ENCODE measurements at places on chromosomes 12 and 14.

DNA sequence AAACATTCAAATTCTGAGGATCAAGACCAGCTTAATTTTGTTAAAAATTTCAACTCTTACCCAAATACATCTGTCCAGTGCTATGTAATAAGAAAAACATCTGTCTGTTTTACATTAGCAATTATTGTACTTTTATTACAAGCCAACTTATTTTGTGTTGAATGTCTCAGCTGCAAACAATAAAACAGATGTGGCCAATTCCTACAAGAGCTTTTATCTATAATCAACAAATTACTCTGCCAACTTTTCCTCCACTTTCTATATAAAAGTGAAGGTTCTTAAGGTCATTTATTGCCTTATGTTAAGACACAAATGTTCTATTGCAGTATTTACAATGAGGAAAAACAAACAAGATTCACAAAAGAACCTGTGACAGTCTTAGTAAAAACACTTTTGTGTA, 72.7 kb downstream of the NOVA1 start:
- no peak for DNase-seq

GRCh38 chr12:53758081-53758729, 6.4 kb upstream of the CISTR start:
- no peak for DNase-seq

GRCh38 chr12:2183556-2184541, 131.1 kb downstream of the CACNA1C start:
- DNase-seq = no peak

- DNase-seq = no peak
These were observed 22.0 kb downstream of the SLC25A29 start for GRCh38 chr14:100283984-100284881.

- DNase-seq = no peak
These were observed 153.9 kb upstream of the RFLNA start for GRCh38 chr12:124140944-124141486.

DNA sequence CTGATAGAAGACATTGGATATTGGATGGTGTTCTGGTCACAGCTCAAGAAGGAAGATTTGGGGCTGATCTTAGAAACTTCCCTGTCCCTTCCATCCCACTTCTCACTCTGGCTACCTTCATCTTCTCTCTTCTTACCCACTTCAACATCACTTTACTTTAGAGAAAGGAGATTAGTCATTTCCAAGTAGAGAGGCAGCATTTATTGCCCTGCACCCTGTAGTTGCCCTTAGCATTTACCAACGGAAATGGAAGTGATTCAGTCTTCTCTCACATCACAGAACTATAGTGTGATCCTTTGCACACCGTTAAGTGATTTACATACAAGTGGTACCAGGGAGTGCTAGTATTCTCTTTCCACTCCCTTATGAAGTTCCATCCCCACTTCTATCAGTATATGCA, 52.4 kb downstream of the PHLDA1 start:
- DNase-seq = peak; percentile 60

GRCh38 chr12:24025153-24025798, 75.8 kb upstream of the SOX5 start:
- DNase-seq = no peak

GRCh38 chr12:116980083-116980482, 69.3 kb downstream of the FBXW8 start:
- no peak for DNase-seq

DNA sequence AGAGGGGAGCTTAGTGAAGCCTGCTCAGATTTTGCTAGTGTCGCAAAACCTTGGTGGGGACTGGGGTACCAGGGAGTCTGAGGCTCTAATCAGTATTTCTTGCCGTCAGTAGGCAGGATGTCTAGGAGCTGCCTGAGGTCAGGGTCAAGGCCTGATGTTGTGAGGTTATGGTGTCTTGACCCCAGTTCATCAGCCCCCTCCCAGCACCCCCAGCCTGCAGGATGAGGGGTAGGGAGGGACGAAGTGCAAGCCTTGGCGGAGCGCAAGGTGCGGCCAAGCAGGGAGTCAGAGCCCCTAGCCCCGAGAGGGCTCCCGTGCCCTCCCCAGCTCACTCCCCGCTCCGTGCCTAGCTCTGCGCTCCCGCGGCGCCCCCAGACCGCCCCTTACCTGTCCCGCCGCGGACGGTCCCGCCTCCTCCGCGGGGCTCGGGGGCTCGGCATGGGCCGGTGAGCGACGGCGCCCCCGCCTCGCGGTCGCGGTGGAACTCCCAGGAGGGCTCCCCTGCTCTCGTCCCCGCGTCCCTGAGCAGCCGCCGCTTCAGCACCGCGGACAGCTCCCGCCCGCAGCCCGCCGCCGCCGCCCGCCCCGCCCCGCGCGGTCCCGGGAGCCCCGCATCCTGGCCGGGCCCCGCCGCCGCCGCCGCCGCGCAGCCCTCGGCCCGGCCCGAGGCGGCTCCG, 347 bp downstream of the SYNDIG1L start:
- peak; percentile 54 for DNase-seq

DNA sequence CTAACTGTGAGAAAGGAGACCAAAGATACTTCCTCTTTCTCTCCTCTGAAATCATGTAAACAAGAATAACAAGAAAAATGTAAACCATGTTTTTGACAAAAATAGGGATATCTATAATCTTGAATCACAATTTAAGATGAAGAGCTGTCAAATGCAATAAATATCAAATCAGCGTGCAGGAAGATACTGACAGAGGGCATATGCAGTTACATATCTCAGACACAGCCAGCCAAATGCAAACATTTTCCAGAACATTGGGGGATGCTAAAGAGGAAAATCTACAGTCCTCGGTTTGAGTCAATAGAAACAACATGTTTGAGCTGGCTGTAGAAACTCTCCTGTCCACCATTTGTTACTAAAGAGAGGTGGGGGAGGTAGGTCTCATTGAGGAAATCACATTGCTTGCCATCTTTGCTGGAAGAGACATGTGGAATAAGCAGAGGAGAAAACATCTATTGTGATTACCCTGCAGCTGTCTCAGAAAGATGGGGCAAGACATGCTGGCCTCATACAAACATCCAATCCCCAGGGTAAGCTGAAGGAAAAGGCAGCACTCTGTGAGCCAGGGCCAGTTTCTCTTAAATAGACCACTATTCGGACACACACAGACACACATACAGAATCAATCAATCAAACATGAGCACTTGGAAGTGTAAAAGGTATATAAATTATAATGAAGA, 43.5 kb downstream of the CNTN1 start:
- DNase-seq = no peak

DNA sequence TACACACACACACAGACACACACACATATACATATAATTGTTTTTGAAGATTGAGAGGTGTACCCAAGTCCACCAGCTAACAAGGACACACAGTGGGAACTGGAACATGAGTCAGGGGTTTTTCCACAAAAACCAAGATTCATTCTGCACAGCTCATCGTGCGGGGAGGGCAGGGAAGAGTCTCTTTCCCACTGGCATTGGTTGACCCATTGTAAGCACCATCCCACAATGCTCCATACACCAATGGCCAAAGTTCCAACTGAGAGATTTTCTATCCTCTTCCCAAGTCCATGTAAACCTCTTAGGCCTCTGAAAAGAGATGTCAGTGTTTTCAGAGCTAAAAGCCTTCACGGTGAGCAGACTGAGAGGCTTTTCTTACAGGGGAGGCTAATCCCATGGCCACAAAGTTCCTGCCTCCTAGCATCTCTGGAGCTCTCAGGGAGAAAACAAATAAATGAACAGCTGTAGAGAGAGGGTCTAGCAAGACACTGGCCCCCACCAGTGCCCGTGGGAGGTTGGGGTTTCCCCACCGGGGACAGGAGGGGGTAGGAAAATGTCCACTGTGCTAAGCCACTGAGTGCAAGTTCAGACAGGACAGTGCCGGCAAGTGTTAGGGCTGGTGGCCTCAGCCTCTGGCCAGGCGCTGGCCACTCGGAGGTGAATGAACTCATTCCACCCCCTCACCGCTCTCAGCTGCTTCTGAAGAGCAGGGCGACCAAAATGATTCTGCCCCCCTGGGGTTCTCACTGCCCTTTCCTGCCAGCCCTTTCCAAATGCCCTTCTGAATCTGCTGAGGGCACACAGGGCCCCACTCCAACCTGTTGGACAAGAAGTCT, 21.5 kb upstream of the TC2N start:
- DNase-seq = no peak

- DNase-seq = peak; percentile 65
These were observed 291.4 kb upstream of the OR4E1 start for GRCh38 chr14:21965042-21965441.

DNA sequence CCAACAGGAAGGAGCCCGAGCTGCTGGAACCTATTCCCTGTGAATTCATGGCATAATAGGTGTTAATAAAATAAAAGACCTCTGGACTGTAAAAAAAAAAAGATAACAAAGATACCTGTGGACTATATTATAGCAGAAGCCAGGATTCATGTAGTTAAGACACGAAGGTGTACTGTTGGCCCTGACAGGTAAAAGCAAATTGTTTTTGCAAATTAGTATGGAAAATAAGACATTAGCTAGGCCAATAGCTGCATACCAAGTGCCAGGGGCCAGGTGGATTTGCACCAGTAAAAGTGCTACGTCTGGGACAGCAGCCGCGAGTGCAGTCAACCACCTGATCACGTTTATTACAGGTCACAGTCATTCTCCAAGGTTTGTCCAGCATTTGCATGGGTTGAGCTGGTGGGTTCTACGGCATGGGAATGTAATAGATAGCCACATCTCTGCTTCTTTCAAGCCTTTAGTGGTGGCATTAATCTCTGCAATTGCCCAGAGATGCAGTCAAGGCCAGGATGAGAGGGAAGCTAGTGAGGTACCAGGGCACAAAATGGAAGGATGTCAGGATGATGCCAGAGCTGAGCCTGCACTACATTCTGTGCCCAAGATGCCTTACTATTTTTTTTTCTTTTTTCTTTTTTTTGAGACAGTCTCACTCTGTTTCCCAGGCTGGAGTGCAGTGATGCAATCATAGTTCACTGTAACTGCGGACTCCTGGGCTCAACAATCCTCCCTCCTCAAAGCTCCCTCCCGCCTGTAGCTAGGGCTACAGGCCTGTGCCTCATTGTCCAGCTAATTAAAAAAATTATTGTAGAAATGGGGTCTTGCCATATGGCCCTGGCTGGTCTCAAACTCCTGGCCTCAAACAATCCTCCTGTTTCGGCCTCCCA, 26.3 kb downstream of the TNFAIP2 start:
- DNase-seq = no peak

DNA sequence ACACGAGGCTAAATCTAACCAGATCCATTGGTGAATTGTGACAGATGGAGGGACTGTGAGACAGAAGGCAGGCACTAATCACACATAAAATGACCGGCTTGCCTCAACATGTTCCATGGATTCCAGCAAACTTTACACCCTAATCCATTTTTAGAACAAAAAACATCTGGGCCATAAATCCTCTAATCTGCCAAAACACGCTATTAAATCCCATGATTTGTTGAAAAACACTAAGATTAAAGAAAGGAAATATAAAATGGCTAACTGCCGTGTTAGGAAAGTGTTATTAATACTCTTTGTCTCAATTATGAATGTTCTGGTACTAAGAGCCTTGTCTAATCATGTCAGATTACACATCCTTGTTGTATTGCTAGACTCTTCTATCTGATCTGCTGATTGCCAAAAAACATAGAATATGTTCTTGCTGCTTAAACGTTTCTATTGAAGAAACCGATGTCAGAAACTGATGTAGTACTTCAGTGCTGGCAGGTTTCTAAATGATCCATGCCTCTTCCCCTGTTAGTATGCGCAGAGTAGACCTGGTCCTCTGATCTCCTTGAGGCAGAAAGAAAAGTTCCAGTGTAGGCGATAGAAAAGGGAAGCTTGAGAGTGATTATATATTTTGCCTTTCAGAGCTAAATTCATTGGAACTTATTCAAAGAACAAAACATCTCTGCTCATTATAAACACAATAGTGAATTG, 384.9 kb downstream of the SOX5 start:
- no peak for DNase-seq

DNA sequence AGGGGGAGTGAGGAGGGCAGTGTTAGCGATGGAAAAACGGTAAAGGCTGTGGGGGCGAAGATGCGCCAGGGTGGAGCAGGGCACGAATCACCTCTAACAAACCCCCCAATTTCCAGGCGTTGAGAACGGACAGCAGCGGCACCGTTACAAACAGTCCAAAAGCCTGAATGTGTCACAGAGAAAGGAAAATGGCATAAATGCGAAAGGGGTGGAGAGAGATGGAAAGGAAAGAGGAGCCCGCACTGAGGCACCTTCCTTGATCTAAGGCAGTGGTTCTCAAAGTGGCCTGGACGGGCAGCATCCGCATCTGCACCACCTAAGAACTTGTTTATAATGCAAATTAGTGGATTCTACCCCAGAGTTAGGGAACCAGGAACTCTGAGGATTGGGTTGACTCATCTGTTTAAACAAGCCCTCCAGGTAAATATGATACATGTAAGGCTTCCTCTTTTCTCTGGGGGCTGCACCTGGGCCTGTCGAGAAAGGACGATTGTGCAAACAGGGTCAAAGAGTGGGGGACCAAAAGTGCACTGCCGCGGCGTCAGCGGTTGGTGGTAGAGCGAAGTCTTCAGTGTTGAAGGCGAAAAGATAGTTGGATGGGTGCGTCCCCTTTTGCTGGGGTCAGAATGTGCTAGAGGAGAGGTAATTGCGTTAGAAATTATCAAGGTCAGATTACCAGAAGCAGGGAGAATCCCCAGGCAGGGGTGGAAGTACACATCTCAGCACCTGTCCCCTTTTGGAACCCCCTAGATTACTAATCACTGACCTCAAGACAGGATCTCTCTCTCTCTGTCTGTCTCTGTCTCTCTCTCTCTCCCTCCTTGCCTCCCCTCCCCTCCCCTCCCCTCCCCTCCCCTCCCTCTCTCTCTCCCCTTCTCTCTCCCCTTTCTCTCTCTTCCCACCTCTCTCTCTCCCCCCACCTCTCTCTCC, 1.3 kb upstream of the KCNH5 start:
- DNase-seq = no peak

- no peak for DNase-seq
These were observed 89.8 kb downstream of the DICER1 start for GRCh38 chr14:95067526-95067925.

DNA sequence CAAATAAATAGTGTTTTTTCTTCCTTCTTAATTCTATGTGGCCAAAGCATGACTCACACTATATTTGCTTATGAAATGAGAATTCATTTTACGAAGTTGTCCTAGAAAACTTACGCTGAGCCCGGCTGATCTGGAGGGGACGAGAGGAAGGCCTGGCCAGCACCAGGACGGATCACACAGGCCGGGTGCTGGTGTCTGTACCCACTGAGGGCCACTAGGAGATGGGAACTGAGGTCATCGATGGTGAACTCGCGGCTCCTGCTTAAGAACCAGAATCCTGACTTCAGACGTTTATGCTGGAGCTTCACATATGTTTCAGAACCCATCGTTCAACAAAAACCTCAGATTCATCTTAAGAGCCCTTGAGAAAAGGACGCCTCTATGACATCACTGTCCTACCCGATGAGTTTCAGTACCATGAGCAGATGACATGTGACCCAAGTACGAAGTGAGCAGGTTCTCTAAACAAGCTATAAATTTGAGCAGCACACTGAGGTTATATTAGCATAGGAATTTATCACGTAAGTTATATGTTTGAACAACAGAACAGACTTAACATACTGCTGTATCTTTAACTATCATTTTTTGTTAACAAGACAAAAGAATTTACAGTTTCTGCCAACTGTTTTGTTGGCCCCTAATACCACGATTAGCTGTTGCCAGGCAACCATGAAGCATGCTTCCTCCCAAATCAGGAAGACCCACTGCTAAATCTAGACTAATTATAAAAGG, 111.9 kb downstream of the FOXN3 start:
- no peak for DNase-seq

Data from CD4-positive, alpha-beta T cell treated with Interleukin-12 subunit alpha and Interleukin-12 subunit beta, for 1 hour (primary cell).